Activated CD8-positive, alpha-beta memory T cell treated with anti-CD3 and anti-CD28 coated beads for 4 hours (primary cell): ENCODE measurements at places on chromosomes 12 and 14.

DNA sequence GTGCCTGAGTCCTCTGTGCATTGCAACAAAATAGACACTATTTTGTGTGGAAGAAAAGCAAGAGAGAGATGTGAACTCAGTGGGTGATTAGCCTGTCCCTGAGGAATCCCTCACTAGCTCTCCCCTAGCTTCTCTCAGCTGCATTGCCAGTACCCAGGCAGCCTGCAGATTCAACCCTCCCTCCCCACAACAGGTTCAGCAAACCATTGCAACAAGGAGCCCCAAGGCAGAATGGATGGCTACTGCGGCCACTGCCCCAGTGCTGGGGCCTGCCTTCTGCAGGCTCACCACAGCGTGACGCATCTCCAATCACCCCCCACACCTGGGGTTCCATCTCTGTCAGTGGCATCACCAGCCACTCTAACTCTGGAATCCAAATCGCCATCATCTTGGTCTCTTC, 2.3 kb downstream of the CRACR2A start:
- no peak for DNase-seq

DNA sequence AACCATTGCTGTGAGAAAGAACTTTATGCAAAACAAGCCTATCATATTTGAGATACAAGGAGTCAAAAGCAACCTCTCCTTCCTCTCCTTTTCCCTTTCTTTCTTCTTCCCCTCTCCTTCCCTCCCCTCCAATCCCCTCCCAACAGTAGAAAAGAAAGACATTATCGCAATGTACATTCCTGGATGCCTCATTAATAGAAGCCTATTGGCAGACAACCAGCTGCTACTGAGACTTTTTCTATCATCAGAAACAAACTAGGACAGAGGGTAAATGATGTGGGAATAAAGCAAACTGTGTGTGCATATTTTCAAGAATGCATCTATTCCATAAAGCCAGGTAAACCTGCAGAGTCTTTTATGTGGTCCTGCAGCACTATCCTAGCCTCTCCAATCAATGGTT, 237.2 kb downstream of the ITPR2 start:
- no peak for DNase-seq

DNA sequence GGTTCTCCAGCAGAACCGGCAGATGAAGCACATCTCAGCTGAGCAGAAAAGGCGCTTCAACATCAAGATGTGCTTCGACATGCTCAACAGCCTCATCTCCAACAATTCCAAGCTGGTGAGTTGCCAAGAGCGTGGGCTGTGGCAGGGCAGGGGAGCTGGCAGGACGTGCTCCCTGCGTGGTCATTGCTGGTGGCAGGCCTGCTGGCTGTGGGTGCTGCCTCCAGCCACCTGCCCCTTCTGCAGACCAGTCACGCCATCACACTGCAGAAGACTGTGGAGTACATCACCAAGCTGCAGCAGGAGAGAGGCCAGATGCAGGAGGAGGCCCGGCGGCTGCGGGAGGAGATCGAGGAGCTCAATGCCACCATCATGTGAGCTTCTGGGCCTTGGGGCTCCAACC, 35.8 kb downstream of the IL31 start:
- no peak for DNase-seq

- DNase-seq, result no peak
Observed at GRCh38 chr12:88577537-88577936, 2.7 kb downstream of the KITLG start.

DNA sequence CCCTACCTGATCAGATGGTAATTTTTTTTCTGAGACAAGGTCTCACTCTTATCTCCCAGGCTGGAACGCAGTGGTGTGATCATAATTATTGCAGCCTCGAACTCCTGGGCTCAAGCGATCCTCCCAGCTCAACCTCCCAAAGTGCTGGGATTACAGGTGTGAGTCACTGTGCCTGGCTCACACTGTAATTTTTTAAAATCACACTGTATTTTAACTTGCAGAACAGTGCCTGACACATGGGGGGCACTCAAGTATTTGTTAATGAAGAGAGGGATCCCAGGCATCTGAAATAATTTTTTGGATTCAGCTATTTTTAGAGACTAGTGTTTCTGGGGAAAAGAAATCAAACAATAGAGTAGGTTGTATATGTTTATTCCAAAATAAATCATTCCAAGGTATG, 21.7 kb downstream of the LIMA1 start:
- DNase-seq, result no peak

- no peak for DNase-seq
Observed at GRCh38 chr14:99342204-99342603, 70.2 kb upstream of the BCL11B start.

GRCh38 chr12:104600036-104600712, 143.4 kb downstream of the CHST11 start:
- no peak for DNase-seq

DNA sequence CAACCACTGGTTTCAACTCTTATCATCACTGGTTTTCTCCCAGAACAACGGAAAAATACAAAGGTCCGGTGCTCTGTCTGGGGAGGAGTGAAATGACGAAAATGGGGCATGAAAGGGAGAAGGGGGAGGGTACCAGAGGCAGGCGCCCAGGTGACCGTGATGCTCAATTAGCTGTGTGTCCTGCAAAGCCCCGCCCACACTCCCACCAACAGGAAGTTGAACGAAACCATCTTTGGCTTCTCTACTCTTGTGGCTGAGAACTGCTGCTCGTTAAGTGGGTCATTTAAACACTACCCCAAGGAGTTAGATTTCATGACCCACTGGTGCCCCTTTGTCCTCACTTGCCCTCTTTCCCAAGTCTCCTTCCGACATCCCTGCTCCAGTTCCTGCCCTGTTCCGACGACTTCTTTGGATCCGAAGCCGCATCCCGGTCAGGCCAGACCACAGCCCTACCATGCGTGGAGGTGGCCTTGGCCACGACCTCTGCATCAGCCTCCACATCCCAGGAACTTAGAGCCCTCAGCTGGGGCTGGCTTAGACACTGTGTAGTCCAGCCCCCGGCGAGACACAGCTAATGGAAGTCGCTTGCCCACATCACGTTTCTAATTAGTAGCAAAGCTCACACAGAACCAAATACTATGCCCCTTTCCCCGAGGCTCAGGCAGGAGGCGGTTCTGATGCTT, 11.4 kb upstream of the LRTM2 start:
- no peak for DNase-seq

- no peak for DNase-seq
Observed at GRCh38 chr12:118571730-118572129, 195.4 kb downstream of the SUDS3 start.

DNA sequence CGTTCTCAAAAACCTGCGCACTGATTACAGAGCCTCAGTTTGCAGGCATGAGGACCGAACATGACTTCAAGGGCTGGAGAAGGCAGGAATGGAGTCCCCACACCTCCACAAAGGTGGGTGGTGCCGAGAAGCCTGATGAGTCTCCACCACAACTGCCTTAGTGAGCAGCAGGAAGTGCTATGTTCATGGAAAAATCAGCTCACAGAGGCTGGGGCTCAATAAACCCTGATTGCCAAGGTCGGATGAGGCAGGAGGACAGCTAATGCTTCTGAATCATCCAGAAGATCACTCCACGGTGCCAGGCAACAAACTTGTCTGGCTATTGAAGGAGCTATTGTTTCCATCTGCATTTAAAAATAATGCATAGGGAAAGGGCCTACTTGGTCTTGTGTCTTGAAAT, 31.1 kb downstream of the APPL2 start:
- DNase-seq, result no peak

DNA sequence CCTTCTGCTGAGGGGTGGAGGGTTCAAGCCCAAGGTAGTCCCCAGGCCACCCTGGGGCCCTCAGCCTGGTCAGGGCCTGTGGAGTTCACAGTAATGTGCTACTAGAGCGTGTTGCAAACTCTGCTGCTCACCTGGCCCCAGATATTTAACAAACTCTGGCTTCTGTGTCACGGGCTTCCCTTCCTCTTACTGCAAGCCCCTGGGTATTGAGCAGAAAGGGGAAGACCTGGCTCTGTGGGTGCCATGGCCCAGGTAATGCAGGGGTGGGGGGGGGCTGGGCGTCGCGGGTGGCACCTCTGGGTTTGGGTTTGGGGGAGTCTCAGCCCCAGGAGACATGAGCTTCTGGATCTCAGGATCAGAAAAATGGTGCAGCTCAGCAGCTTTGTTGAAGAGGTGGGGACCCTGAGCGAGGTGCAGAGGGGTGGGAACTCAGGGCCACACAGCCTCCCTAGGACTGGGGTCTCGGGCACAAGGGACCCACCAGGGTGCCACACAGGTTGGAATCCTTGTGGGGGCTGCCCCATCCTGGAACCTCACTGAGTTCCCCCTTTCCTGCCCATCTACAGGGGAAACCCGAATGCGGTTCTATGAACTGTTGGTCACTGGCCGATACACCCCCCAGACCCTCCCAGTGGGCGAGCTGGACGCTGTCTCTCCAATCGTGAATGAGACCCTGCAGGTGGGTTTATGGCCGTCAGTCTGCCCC, 4.0 kb downstream of the SETD1B start:
- DNase-seq, result no peak

- DNase-seq, result no peak
Observed at GRCh38 chr12:26648584-26648983, 184.4 kb downstream of the ITPR2 start.

- DNase-seq, result no peak
Observed at GRCh38 chr14:89921346-89921745, 33.2 kb downstream of the EFCAB11 start.

DNA sequence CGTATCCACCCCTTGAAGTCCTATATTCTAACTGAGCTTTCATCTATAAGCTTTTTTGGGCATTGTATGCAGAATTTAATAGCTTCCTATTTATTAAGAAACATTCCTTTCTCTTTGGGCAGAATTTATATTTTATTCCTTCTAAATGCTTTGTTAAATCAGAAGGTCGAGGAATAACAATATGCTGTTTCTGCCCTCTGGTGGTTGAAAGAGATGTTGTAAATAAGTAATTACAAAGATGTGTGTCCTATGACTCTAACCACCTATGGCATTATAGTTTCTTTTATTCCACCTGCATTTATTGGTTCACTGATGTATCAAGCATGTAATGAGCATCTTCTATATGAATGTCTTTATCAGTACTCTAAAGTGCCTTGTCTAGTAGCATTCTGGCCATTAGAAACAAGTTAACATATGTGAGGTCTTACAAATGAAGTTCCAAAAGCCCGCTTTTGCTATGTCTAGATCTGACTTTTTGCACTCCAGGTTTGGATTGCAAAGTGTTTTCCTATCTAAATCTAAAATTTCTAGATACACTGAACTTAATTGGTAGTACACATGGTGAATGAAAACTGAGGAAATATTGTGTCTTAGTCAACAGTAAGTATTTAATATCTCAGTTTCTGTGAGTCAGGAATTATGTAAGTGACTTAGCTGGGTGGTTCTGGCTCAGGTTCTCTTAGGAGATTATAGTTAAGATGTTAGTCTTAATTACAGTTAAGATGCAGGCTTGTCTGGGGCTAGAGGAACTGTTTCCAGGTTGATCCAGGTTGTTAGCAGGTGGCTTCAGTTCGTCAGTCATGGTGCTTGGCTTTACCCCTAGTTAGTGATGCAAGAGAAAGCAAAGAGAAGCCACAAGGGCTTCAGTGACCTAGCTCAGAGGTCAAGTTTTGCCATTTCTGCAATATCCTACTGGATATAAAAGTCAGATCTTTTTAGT, 57.5 kb downstream of the PLEKHA5 start:
- DNase-seq, result no peak

DNA sequence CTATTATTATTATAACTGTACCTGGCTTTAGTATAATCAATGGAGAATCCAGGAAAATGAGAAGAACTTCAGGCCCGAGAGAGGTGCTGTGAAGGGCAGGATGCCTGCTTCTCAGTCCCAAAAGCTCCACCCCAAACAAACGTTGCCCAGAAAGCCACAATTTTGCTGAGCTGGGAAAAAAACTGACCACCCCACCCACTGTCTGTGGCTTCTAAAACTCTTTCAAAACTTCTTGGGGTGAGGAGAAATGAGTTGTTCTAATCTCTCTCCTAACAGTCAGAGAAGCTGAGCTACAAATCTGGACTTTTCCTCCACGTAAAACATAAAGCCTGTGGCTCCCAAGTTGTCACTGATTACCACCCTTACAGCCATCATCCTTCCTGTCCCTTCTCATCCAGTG, 13.4 kb downstream of the VDR start:
- no peak for DNase-seq

- DNase-seq, result no peak
Observed at GRCh38 chr14:51207621-51208020, 32.4 kb upstream of the TMX1 start.

DNA sequence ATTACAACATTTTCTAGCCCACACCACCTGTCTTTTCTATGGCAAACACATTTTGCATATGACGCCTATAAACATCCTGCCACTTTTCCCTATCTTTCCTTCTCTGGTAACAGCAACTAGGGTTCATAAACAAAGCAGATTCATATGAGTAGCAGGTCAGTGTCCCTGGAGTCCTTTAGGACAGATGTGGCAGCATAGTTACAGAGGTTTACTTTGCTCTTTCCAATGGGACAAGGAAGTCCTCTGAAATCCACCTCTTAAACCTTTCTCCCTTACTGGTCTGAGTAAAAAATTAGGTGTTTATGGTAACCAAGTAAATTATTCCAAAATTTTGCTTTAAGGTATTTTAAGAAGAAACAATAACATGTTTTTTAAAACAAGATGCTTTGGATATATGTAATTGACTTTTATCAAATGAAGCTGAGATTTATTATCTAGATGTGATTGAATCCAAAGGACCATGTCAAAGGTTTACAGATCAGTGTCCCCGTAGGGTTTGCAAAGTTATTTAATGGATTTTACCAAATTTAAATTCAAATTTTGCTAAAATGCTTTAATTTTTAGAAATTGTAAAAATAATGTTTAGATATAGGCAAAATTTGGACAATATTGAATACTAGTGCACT, 79.2 kb upstream of the PAWR start:
- no peak for DNase-seq

DNA sequence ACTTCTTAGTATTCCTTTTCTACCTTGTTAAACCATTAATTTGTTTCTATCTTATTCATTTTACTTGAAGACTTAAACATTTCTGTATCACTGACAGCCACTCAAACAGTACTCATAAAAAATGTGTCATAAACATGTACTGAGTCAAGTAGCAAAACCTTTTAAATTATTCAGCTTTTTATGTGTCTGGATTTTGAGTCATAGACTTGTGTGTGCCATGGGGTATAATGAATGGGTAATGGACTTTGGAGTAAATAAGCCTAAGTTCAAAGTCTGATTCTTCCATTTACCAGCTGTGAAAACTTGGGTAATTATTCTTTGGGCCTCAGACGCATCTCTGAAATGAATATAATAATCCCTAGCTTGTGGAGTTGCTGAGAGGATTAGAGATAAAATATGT, 199.0 kb downstream of the RAD51B start:
- no peak for DNase-seq

- DNase-seq, result no peak
Observed at GRCh38 chr14:85027681-85028370, 502.1 kb upstream of the FLRT2 start.

GRCh38 chr12:77213319-77213718, 147.9 kb upstream of the E2F7 start:
- no peak for DNase-seq

- DNase-seq, result no peak
Observed at GRCh38 chr14:100844082-100844408, 18.1 kb downstream of the MEG3 start.

DNA sequence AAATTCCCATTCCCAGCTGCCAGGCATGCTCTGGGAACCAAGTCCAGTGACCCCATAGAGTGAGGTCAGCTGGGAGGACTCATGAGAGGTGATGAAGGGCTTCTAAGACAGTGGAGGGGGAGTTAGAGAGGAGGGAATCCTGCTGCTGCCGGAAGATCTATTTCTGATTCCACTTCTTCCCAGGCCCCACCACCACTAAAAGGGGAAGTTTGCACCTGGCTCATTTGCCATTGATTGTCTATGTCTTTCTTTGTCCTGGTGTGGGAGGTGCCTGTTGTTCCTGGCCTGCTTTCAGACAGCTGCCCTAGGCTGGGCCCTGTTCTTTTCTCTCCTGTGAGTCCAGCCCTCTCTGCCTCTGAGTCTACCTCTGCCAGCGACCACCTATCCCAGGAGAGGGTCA, 3.0 kb upstream of the KRT6A start:
- no peak for DNase-seq
